ENCODE measurements at places on chromosomes 3 and 15. TPM values are rescaled to one million over a fixed set of nuclear protein-coding genes. Genes with fewer than 3 reads are reported as not detected.

The SLC24A5 gene
- total RNA-seq = not detected

- DNase-seq = no peak
Observed at GRCh38 chr3:27166888-27167287, 202.3 kb downstream of the NEK10 start.

- no peak for DNase-seq
Observed at GRCh38 chr15:67495585-67495984, 25.3 kb upstream of the C15orf61 start.

The AGBL1 gene
- total RNA-seq = 0.21 TPM

All from aorta (tissue), 5 donors.